SK-N-SH treated with all-trans-retinoic acid at 6 μM for 48 hours (cell line): ENCODE measurements at places on chromosomes 5 and 9.

- no peak for ATAC-seq
These were observed 21.1 kb upstream of the C5orf24 start for GRCh38 chr5:134824681-134825080.

DNA sequence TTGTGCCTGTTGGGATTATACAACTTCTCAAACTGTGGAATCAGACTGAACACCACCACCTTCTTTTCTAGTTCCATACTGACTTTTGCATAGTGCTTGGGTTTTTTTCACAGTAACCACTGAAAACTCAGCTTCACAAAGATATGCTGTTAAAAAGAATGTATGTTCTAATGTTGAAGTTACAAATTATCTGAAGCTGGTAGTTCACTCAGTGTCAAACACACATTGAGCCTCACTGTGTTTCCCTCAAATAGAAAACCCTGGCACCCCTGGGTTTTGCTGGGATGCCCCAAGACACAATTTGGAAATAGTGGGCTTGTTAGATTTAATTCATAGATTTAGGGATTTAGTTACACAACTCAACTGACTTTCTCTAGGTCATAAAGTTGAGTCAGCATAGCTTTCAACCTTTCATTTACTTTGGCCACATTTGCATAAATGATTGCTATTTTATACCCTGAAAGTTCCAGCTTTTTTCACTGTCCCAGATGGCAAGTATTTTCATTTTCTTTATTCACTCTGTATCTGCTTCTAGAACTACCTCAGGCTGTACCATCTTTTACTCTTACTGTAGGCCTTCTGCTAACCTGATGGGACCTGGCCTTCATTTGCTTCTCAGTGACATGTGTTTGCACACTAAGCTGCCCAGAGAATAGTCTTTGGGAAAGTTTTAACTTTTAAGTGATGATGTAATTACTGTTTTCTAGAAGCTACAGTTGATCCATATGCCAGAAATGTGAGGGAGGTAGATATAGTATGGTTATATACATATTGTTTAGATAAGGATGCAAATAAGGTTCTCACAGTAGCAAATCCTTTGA lies 115.1 kb downstream of the CDC42SE2 start:
- ATAC-seq, result no peak

DNA sequence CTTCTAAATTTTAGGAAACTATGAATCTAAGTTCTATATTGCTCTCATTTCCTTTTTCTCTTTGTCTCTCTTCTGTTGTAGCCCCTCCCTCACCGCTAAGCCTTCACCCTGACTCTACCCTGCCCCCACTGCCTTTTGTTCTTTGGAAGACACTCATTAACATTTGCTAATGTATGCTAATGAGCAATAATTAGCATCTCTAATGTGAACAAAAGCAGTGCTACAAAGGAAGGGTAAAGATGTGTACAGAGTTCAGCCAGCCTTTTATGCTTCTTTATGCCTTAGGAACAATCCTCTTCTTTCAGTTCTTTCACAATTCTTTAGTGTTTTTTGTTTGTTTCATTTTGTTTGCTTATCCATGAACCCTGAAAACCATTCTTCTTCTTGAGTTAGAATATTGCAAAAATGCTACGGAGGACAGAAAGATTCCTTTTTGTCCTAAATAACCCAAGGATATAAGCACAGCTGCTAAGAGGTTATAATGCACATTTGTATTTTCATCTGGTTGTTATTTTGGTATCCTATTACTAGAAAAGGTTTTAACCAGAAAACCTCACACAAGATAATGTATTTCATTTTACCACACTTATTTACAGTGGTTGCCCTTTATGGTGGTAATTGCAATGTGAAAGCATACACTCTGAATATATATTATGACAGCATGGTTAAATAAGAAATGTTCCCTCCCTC lies 159.3 kb downstream of the TMC1 start:
- no peak for ATAC-seq

- ATAC-seq, result no peak
These were observed 555.1 kb upstream of the ADAMTS16 start for GRCh38 chr5:4584982-4585381.

GRCh38 chr5:32309761-32310160 lies 3.0 kb downstream of the MTMR12 start:
- no peak for ATAC-seq

DNA sequence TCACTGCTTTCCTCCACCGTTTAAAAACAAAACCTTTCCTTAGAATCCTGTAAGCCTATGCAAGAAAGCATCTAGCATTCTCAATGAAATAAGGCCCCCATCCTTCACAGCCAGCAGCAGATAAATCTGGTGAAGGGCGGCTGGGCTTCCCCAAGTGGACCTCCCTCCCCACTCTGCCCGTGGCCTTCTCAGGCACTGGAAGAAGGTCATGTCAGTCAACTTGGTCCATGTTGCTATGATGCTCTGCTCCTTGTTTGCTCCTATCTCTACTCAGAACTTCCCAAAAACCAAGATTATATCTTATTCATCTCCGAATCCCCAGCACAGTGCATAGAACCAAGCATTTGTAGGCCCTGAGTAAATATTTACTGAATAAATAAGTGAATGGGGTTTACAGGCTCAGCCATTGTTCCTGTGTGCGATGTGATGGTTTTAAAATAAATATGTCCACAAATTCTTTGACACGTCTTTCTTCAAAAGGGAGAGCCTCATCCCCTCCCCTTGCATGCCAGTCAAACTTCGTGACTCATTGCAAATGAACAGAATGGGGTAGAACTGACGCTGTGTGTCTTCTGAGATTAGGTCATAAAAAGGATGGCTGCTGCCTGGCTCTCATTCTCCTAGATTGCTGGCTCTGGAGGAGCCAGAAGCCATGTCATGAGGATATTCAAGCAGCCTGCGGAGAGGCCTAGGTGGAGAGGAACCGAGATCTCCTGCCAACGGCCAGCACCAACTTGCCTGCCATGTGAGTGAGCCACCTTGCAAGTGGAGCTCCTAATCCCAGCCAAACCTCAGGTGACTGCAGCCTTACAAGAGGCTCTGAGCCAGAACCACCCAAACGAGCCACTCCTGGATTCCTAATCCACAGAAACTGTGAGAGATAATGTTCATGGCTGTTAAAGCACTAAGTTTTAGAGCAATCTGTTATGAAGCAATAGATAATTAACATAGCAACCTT lies 70.5 kb downstream of the MED27 start:
- peak; percentile 37; the same call in 2 of the 3 replicates for ATAC-seq

- ATAC-seq, result no peak
These were observed 424.2 kb downstream of the SPATA31D1 start for GRCh38 chr9:82412586-82413305.

GRCh38 chr9:123835821-123836220 lies 94.1 kb downstream of the DENND1A start:
- no peak for ATAC-seq

GRCh38 chr5:78719504-78720219 lies 71.1 kb upstream of the LHFPL2 start:
- ATAC-seq, result no peak

DNA sequence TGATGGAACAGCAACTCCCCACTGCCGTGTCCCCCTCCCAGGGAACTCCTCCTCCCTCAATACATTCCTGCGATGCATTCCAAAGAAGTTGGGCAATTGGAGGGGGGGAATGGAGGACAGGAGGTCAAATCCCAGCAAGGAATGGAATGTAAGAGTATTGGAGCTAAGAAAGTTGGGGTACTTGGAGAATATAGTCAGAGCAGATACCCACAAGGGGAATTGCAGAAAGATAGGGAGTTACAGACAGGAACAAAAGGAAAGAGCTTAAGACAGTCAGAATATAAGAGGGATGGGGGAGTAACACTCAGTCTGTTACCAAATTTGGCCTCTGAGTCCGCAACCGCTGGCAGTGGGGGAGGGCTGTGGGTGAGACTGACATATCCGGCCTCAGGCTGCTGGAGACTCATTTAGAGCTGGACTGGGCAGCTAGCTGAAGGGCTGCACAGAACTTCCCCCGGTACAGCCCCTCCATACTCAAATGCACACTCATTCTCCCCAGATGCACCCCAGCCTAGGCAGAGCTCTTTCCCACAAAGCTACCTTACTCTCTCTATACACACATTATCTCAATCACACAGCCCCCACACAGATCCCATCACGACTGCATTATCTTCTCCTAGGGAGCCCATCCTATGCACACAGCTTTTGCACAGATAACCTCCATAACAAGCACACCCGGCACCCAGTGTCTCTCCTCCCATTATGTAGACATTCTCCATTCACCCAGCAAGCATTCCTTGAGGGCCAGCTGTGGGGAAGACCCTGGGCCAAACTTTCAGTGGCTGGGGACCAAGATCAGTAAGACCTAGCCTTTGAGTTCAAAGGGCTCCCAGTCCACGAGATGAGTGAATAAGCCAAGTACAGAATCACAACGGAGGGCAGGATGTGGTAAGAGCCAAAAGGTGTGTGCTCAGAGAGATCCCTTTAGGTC lies 3.7 kb downstream of the TLN1 start:
- ATAC-seq, result peak; percentile 18

DNA sequence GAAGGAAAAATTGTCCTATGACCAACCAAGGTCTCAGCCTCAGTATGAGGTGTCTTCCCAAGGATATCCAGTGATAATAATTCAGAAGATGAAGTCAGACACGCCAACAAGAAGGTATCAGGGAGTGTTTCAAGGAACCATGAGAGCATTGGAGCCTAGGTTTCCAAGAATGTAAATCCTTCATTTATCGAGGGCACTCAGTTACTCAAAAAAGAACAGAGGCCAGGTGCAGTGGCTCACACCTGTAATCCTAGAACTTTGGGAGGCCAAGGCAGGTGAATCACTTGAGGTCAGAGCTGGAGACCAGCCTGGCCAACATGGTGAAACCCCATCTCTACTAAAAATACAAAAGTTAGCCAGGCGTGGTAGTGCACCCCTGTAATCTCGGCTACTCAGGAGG lies 70.8 kb downstream of the PLAC8L1 start:
- no peak for ATAC-seq

GRCh38 chr9:17900606-17901005 lies 321.7 kb downstream of the SH3GL2 start:
- ATAC-seq, result no peak
